GM23338 (cell line): ENCODE measurements at places on chromosomes 2 and 18. TPM values are rescaled to one million over a fixed set of nuclear protein-coding genes. Genes with fewer than 3 reads are reported as not detected.

The CYTIP gene
- not detected in 2 replicates for total RNA-seq

DNA sequence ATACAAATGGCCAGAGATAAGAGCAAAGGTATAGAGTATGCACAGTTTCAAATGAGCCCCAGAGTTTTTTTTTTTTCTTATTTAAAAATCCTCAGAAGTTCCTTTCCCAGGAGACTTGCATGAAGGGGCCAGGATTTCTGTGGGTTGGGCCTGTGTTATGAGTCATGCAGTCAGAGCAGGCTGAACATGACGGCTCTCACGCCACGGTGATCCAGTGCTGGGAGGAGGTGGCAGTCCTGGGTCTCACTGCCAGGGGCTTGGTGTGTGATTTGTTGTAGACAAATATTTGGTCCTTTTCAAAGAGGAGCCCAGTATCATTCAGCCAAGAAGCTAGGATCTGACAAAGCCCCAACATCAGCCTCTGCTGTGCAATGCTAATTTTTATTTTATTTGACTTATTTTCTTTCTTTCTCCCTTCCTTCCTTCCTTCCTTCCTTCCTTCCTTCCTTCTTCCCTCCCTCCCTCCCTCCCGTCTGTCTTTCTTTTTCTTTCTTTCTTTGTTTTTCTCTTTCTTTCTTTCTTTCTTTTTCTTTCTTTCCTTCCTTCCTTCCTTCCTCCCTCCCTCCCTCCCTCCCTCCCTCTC is 10.4 kb upstream of the KCNE4 start:
- DNase-seq, result no peak

DNA sequence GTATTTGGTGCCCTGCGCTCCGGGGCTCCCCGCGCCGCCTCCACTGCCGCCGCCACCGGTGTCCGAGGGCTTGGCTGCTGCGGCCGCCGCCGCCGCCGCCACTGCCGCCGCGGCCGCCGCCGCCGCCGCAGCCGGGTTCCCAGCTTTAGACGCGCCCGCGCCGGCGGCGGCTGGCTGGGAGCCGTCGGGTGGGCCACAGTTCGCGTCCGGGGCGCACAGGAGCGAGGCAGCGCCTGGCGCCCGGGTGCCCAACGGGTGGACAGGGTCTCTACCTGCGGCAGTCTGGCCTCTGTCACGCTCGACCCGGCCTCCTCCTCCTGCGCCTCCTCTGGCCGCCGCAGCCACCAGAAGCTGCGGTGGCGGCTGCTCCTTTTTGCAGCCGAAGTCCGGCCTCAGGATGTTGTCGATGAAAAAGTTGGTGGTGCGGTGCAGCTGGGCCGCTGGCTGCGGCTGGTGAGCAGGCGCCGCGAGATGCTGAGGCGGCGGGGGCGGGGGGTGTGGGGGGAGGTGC is 951 bp downstream of the EN1 start:
- DNase-seq, result peak; percentile 54

DNA sequence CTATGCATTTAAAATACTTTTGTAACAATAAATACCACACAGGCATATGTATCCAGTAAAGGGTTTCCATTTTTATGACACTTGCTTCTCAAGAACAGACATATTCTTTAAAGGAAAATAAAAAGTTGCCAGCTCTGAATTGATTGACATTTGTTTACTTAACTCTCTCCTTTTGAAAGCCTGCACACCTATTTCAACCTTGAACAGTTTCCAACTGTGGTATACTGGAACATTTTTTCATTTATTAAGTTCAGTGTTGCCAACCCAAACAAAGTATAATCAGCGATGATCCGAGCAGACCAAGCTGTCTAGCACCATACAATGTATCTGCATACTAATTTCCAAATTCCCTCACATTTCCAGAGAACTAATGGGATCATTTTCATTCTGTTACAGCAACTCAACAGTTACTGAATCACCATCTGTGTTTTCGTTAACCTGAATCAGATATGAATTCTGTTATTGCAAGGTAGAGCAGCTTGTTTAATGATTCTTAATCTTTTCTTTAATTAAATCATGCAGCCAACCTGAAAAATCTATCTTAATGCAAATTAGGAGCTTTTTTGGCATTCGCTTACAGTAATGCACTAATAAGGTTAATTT is 725.5 kb upstream of the ZEB2 start:
- DNase-seq, result no peak

DNA sequence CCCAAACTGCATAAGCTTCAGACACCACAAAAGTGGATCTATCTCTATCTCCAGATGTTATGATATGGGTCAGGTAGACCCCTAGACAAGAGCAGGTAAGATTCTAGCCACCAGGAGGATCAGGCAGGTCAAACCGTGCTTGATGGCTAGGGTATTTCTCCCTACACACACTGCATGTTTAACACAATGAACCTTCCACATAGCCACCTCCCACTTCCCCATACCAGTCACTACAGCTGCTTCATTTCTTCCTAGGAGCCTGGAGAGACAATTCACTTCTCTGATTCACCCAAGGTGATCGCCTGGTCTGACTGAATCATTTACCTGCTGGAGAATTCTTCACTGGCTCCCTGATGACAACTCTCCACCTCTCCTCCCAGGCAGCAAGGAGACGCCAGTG is 66.0 kb upstream of the MYCN start:
- peak; percentile 37 for DNase-seq

DNA sequence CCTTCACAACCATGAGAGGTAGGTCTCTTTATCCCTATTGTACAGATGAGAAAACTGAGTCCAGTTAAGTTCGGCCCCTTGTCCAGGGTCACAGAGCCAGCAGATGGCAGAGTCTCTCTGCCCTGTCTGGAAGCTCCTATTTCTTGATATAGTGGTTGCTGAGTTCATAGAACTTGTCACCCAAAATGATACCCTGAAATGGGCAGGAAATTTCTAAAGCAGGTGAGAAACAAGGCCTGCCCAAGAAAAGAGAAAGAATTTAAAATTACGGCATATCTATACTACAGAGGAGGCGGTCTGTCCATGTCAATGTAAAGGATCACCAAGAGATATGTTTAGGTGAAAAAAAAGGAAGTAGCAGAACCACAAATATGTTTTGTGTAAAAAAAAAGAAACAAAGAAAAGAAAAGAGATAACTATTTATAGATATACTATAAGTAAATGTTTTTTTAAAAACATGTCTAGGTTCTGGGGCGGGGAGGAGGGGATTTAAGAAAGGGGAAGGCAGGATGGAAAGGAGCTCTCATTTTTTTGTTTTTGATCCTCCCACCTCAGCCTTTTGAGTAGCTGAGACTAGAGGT is 39.8 kb downstream of the MYO7B start:
- DNase-seq, result no peak

The RIF1 gene
- 113 and 134 TPM in 2 replicates for total RNA-seq

DNA sequence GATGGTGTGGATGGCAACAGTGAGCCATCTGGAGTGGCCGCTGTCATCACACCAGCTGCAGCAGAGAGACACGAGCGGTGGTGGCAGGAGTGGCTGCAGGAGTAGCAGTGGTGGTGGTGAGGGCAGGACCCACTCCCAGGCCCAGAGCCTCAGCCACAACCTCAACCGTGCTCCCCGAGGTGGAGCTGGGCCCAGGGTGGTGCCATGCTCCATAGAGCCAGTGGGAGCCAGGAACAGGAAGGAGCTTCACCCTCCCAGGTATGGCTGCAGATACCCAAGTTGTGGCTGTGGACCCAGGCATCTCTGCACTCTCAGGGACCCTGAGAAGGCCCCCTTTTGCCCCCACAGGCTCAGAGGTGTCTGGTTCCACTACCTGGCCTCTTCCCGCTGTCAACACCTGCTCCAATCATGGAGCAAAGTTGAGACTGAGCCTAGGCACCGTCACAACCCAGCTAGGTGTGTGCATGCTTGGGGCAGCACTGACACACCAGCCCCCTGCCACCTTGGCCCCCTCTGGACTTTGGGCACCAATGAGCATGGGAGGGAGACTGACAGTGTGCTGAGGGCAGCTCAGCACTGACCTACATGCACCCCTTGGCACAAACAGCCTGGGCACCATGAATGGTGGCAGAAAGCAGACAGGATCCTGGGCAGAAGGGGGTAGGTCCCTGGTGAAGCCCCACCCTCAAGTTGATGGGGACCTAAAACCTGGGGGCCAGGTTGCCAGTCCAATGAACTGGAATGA is 188.9 kb downstream of the NDUFA10 start:
- DNase-seq, result no peak

DNA sequence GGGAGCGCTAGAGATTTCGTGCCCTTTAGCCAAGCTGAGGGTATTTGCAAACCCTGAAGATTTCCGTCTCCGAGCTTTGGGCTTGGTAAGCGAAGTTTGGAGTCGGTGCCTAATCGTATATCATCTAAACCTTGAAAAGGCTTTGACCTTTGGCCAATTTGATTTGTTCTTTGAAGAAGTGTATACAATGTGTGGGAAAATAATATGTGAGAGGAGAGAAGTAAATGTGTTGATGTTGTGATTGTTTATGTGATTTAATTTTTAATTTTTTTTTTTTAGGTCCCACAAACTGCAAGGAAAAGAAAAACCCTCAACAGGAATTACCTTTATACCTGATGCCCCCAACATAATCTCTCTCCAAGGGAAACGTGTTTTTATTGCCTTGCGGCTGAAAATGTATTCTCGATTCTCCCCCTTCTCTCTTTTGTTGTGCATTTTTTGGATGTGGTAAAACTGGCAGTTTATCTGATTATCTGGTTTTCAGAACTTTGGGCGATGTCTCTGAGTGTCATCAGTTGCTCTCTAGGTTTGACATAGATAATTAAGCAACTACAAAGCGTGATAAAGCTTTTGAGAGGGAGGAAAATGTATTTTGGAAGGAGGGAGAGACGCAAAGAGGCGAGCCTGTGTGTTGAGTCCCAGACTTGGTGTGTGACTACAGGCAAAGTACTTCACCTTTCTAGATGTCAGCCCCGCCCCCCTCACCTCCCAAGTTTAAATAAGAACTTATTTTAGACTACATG is 912 bp upstream of the FBXO11 start:
- peak; percentile 63 for DNase-seq

The CRYGC gene
- total RNA-seq, result not detected in 2 replicates
